Stimulated activated CD8-positive, alpha-beta memory T cell treated with anti-CD3 and anti-CD28 coated beads, Interleukin-7, amount 100 ng/mL, for 1 hour (primary cell): ENCODE measurements at places on chromosomes 7 and 10.
A peak's percentile ranks its signal among the peaks of the same experiment; 100 is the strongest.

DNA sequence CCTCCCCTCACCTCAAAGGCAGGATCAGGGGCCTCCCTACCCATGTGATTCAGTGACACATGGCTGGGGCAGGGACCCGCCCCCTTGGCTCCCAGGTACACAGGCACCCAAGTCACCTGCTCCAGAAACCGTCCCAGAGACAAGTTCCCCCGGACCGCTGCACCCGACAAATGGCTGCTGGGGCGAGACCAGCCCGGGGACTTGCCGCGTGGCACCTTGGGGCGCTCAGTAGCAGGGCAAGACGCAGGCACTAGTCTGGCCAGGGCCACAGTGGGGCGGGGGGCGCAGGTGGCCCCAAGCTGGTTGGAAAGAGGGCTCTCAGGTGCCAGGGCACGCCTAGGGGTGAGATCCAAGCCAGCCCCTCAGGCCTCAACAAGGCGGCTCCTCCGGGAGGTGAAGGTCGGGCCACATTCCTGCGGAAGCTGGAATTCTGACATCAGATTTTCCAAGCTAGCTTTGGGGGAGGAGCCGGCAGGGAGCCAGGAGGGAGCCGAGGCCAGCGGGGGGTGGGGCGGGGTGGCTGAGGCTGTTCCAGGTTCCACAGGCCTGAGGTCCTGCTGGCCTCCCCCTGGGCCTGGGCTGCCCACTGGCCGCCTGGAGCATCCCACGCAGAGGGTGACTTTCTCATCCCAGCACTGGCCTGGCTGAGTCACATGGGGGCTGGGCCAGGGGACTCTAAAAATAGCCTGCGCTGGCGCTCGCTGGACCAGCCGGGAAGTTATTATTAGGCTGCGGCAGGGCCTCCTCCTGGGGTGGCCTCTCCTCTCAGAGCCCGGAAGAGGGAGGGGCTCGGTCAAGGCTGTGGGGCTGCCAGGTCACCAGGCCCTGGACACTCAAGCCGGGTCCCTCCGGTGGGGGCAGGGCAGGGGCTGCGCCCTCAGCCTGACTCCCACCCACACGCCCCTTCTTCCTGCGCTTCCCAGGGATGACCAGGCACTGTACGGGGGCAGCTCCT lies 20.5 kb upstream of the INPP5A start:
- DNase-seq, result no peak

GRCh38 chr7:22582863-22583622 lies 83.1 kb upstream of the STEAP1B start:
- no peak for DNase-seq

DNA sequence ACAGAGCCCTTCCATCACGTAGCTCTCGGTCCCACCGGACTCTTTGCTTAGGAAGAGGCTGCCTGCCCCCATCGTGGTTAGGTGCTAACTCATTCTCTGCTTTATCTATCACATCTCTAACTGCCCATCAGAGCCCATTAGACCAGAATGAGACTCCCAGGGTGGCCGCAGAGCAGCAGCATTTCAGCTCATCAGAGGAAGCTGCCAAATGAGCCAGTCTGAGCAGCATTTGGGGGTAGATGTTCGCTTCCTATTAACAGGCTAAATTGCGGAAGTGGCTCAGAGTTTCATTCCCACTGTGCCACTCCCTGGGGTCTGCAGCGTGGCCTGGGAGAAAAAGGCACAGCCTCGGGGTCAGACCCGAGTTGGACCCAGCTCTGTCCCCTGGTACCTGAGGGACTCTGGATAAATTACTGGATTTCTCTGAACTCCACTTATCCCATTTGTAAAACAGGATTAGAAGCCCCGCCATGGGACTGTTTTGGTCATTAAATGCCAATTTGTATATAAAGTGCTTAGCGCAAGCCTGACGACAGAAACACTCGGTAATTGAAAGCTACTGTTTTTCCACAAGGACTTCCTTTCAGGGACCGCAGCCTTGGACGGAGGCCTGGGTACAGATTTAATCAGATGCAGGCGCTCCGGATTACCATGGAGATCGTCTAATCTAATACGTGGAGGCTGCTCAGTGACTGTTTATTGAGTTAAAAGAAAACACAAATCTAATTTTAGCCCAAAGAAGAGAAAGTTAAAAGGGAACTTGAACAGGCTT lies 73.8 kb upstream of the PRLHR start:
- no peak for DNase-seq

DNA sequence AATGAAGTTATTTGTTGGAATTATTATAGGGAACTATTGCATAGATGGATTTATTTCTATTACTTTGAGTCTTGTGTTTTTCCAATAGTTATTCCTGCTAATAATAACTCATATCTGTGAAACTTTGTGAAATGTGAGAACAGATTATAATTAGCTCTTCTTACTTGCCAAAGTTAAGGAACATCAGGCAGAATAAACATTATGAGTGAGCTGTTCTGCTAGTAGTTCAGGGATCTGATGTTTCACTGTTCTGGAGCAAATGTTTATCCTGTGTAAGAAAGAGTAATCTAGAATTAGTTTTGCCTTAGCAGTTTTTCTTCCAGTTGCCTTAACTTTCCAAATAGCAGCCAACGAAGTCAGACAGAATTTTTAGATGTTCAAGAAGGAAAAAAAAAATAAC lies 245.2 kb upstream of the PLXDC2 start:
- DNase-seq, result no peak

- no peak for DNase-seq
Measured at GRCh38 chr7:54785261-54785660, 26.2 kb upstream of the SEC61G start.

GRCh38 chr10:56605051-56605450 lies 244.0 kb upstream of the ZWINT start:
- DNase-seq, result no peak

DNA sequence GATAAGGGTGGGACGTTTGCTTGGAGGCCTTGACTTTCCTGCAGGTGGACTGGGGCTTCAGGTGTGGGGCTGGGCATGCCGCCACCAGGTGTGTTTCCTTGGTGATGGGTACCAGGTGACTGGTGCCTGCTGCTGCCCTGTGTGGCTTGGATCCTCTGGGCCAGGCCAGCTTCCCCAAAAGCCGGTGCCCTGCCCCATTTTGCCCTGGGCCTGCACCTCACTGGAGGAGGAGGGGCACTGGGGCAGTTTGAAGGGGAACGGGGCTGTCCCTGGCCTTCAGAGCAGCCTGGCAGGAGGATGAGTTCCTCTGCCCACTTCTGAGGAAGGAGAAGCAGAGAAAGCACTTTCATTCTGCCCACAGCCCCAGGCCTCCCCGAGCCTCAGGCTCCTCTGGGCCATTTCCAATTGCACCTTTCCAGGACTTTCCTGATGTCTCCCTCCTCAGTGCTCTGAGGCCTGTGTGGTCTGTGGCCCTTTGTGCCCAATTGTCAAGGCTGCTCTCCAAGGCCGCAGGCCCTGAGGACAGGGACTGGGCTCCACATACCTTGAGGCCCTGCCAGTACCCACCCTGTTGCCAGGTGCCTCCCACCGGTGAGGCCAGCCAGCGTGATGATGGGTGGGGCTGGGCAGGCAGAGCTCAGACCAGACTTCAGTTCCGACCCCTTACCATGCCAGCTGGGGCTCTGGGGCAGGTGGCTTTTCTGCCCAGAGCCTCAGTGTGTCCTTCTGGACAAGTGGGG lies 25.3 kb upstream of the SMARCD3 start:
- DNase-seq, result no peak

- no peak for DNase-seq
Measured at GRCh38 chr7:92464515-92464914, 13.2 kb downstream of the ERVW-1 start.

DNA sequence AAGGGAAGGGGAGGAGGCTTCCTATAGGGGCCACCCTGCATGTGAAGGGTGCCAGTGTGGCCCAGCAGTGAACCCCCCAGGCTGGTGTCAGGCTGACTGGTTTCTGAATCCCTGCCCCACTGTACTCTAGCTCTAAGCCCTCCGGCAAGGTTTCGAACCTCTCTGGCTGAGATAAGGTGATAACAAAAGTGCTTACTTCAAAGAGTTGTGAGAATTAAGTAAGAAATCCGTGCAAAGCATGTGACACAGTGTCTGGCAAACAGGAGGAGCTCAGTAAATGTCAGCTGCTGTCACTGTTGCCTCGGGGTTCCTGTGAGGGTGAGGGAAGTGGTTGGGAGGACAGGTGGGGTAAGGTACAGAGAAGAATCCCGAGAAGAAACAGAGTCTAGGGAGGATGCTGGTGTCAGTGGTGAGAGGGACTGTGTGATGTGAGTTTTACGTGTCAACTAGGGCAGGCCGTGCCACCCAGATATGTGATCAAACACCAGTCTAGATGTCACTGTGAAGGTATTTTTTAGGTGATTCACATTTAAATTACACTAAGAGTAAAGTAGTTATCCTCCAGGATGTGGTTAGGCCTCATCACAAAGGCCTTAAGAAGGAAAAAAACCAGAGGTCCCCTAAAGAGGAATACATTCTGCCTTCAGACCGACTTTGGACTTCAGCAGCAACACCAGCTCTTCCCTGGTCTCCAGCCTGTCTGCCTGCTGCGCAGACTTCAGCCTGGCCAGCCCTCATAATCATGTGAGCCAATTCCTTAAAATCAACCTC lies 64.4 kb downstream of the BPGM start:
- peak; percentile 7 for DNase-seq

DNA sequence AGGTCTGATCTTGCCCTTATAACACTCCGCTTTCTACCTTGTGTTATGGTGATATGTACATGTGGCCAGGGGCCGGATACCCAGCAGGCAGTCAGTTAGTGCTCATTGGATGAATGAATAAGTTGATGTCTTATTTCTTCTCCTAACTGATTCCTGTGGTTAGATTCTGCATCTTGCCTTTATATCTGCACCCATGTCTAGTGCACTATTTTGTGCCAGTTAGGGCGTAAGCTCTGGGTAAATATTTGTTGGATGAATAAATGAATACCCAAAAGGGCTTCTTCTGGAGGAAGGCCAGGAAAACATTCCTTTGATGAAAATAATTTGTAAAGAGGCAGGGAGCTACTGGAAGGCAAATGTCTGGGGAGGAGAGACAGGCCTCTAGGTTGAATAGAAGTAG lies 148.2 kb downstream of the CHN2 start:
- DNase-seq, result no peak

DNA sequence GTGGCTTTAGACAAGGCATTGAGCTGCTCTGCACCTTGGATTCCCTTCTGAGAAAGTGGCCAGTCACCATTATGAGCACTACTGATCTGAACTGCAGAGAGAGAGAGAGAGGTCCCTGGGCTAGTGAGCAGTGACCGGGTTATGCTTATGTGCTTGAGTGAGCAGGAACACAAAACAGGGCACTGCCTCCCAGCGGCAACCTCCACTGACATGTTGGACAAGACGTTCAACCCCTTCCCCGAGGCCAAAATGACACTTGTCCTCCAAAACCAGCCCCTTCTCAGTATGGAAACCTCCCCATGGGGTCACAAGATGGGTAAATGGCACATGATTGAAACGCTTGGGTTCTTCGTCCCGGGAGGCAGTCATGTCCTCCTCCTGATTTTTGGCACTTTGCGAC lies 339.4 kb upstream of the ZMIZ1 start:
- no peak for DNase-seq

DNA sequence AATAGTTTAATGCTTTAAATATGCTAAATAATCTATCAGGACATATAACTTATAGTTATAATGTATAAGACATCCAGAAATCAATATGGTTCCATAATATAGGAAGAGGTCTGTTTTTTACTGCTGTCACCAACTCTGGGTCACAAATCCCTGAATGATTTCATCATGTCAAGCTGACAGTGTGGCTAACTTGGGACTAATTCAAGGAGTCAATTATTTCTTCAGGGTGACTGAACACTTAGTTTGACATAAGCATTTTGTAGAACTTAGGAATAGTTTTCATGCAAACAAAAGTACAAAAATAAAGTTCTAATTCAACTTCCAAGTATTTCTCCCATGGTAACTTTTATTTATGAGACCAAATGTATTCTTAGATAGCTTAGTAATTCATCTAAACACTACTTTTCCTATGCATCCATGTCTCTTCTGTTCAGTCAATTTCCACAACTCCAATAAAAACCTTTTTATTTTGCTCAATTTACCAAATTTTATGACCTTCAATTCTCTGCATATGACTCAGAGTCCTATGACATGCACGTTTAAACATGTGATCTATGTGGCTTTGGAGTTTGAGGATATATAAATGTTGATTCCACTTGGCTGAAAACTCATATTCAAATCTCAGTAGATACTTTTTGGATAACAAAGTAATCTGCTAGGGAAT lies 40.3 kb upstream of the GNAT3 start:
- DNase-seq, result no peak

GRCh38 chr7:99020413-99020715 lies 123.5 kb downstream of the SMURF1 start:
- DNase-seq, result no peak

- no peak for DNase-seq
Measured at GRCh38 chr7:2670171-2670570, 17.8 kb upstream of the AMZ1 start.

DNA sequence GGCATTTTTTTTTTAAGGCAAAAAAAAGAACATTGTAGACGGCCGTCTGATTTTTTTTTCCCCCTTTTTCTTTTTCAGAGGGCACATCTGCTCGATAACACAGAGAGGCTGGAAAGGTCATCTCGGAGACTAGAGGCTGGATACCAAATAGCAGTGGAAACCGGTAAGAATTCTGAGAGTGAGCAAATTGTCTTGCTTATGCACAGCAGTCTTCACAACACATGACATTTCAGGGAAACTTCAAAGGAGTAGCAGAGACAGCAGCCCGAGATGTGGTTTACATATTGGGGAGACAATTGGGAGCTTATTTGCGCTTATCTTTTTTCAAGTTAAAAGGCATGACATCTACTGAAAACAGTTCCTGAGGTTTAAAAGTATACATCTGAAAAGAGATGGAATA lies 91.2 kb downstream of the VTI1A start:
- DNase-seq, result no peak

DNA sequence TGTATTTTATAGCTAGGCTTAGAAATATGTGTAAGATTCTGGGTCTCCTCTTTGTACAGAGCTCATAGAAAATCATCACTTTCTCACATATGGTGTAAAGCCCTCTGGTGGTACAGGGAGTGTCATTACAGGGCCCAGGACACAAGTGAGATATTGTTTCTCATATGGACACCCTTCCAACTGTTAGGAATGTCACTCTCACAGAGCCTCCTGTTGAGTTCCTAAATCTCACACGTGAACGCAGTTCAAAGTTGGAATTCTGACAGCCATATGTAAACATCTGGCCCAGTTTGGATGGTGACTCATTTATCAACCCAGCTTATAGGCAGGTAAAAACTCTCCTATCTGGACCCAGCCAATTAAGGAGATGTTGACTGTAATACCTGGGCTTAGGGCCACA lies 35.4 kb upstream of the ZNF107 start:
- no peak for DNase-seq

DNA sequence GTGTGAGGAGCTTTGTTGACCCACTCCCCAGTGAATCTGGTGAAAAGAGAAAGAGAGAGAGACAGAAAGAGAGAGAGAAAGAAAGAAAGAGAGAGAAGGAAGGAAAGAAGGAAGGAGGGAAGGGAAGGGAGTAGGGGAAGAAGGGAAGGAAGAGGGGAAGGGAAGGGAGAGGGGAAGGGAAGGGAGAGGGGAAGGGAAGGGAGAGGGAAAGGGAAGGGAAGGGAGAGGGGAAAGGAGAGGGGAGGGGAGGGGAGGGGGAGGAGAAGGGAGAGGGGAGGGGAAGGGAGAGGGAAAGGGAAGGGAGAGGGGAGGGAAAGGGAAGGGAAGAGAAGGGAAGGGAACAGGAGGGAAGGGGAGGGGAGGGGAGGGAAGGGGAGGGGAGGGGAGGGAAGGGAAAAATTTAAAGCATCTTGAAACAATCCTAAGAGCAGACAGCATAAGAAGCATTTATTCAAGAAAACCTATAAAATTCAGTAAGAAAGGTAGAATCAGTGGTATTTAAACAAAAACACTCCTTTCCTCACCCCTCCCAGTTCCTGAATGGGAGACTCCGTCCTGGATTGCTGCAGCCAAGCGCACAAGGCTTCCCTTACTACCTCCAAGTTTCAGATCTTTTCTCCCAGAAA lies 846.2 kb upstream of the POM121L12 start:
- DNase-seq, result no peak

- DNase-seq, result peak; percentile 68
Measured at GRCh38 chr10:43689955-43690771, 41.5 kb upstream of the ZNF32 start.
